MV-4-11 (cell line): ENCODE measurements at places on chromosomes 11 and 22.
A peak's percentile ranks its signal among the peaks of the same experiment; 100 is the strongest.

- peak; percentile 61 for DNase-seq
Measured at GRCh38 chr11:60145677-60146076, 37.2 kb downstream of the MS4A6A start.

DNA sequence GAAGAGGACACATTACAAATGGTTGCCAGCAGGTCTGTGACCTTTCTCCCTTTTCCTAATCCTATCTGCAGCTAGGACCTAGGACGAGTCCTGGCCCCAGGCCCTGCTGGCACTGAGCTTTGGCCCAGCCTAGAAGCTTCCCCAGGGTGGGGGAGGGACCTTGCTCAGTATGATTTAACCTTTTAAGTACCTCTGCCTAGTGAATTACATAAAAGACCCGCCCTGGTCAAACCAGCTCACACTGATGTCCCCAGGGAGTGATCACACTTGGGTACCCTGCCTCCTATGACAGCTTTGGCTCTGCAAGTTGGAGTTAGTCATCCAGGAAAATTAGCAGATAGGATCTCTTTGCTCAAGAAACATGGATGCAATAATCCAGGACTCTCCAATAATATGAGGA, 21.9 kb downstream of the ASCC2 start:
- no peak for DNase-seq

DNA sequence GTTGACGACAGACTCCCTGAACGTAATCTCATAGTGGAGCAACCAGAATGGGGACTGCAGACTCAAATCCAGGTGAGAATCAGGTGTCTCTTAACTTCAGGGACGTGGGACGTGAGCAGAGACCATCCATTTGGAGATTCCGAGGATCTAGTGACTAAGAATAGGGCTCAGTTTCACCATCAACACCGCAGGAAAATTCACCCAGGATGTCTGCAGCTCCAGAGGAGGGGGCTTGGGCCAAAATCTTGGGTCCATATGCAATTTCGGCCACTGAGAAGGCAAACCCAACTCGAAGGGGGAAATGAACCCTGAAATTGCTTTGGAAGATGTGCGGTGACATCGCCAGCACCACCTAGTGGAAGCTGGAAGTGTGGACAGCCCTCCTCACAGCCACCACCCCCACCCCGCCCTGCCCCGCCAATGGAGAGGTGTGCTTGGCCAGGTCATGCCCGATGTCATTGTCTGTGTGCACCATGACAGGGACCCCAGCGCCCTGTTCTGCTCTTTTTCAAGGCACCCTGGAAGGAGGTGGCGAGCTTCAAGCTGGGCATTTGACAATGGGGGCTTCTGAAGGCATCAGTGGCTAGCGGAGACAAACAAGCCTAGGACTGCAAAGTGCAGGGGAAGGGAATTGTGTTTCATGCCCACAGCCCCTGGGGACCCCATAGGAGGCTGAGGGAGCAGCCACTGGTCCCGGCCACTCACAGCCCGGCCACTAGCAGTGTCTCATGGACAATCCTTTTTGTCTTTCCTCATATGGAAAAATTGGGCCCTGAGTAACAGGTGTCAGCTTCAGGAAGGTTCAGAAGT, 24.8 kb downstream of the APOL1 start:
- peak; percentile 66 for DNase-seq

GRCh38 chr11:2300936-2301630, 635 bp downstream of the C11orf21 start:
- DNase-seq, result peak; percentile 37

DNA sequence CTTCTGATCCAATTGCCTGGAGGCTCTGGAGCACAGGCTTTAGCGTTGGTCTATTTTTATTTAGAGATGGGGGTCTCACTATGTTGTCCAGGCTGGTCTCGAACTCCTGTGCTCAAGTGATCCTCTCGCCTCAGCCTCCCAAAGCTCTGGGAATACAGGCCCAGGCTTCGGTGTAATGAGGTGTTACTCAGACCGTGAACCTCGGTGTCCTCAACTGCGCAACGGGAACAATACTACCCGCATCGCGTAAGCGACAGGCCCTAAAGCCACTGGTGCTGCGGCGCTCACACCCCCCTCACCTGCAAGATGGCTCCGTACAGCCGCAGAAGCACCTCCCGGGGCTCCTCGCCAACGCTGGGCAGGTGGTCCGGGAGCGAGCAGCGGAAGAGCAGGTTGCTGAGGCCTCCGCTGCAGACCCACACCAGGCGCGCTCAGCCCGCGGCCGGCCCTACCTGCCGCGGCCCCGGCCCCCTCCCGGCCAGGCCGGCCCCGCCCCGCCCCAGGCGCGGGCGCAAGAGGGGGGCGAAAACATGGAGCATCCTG, 628 bp downstream of the CHKB start:
- DNase-seq, result no peak

DNA sequence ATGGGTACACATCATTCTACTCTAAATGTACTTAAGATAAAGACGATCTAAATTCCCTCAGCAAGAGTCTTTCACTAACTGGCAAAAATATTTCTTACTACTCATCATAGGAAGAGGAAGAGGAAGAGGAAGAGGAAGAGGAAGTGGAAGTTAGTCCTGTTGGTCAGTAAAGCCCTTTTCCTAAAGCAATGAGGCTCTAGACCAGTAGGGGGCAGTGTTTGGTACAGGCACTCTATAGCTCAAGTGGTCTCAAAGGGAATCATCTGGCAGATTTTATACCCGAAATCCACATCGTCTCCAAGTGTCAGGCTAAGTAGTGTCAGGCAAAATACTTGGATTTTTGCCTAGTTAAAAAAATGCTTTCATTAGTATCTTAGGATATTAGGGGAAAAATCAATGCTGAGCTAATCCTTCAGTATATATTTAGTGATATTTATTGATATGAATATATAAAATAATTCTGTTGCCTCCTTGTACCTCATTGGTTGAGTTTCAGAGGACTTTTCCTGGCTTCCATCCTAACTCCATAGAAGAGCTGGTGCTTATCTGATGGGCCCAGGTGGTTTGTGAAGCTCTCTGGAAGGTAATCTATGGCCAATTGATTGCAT, 7.7 kb downstream of the BLID start:
- peak; percentile 38 for DNase-seq

DNA sequence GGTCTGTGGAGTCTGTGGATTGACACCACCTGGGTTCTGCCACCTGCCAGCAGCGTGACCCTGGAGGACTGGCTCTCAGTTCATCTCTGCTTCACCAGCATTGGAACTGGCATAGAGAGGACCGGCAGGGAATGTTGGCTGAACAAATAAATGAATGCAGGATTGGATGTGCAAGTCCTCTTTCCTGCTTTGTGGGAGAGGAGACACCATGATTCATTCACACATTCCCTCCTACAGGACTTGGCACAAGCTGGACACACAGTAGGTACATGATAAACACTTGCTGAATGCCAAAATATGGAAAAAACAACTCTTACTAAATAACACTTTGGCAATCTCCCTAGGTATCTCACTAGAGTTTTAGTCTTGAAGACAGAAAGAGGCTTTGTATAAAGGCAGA, 116.6 kb upstream of the NARS2 start:
- DNase-seq, result no peak

- DNase-seq, result no peak
Measured at GRCh38 chr11:100434821-100435641, 252.1 kb upstream of the ARHGAP42 start.

GRCh38 chr11:93196816-93197379, 893 bp downstream of the SLC36A4 start:
- no peak for DNase-seq

DNA sequence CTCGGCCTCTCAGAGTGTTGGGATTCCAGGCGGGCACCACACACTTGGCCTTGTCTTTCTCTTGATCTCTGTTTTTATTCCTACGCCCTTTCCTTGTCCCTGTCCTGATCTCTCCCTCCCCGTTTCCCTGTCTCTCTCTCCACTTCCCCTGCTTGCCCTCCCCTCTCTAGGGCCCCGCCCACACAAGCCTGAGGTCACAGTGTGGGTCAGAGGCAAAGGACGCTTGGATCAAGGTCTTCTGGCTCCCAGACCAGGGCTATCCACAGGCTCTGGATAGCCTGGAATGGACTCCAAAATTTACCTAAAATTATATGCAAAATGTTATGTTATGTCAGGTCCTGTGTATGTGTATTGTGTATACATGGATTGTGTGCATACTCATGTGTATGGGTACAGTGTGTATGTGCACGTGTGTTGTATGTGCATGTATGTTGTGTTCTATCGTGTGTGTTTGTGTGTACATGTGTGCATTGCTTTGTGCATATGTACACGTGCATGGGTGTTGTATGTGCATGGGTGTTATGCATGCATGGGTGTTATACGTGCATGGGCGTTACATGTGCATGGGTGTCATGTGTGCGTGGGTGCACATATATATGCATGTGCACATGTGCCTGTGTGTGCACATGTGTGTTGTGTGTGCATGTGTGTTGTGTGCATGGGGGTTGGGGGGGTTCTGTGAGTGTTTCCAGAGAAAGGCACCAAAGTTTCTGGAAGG, 38.3 kb downstream of the TP53I11 start:
- no peak for DNase-seq

DNA sequence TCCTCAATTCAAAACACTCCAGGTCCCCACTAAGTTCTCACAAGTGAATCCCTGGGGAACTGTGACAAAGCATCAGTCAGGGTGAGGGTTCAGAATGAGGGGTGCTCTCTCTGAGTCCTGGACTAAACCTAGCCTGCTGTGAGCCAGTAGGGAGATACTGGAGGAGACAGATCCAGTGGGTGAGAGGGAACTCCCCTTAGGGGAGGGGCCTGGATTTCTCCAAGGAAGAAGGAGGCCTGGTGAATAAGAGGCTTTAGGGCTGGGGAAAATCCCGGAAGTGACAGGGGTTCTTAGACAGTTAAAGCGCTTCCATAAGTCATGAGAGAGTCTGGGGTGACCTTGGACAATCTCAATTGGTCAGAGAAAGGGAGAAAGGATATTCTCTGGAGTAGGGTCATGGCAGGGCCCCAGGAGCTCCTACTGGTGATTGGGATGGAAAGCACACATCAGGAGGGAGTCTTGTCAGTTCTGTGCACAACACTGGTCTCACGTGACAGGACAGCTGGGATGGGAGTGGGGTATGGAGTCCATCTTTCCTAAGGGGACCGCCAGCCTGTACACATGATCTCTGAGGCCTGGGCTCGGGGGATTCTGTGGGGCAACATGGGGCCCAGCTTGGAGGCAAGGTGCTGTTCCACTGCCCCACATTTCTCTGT, 1.5 kb downstream of the TBC1D10A start:
- DNase-seq, result no peak

DNA sequence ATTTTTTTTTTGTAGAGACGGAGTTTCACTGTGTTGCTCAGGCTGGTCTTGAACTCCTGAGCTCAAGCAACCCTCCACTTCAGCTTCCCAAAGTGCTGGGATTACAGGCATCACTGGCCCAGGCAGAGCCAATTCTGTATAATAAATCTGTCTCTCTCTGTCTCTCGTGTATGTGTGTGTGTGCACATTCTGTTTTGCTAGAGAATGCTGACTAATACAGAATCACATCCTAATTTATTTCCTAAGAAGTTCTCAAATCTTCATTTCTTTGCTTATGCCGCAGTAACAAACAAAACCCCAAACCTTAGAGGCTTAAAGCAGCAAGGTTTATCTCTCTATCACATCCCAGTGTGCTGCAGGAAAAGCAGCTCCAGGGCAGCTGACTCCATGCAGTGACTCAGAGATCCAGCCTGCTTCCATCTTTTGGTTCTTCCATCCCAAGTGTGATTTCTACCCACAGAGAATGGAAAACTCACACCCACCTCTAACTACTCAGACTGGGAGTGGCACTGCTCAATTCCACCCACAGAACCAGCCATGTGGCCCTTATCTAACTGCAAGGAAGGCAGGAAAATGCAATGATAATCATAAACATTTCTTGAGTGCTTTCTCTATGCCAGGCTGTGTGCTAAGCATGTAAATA, 35.1 kb upstream of the LRRC10B start:
- DNase-seq, result no peak

DNA sequence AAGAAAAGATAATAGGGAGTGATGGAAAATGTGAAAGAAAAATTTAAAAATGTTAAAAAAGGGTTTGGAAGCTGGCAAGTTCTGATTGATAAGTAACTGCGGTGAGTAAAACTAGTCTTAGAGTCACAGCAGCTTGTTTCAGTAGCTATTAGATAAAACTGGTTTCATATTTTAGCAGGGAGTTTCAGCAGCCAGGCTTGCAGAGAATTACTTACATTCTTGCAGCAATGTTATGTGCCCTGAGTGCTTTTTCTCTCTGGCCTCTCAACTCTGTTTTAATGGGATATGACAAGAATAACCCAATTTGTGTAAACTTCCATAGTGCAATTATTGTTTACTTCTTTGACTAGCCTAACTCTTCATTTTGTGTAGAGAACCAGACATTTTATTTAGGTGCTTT, 33.6 kb downstream of the PPME1 start:
- no peak for DNase-seq

- DNase-seq, result no peak
Measured at GRCh38 chr11:28743061-28743550, 634.9 kb downstream of the METTL15 start.

DNA sequence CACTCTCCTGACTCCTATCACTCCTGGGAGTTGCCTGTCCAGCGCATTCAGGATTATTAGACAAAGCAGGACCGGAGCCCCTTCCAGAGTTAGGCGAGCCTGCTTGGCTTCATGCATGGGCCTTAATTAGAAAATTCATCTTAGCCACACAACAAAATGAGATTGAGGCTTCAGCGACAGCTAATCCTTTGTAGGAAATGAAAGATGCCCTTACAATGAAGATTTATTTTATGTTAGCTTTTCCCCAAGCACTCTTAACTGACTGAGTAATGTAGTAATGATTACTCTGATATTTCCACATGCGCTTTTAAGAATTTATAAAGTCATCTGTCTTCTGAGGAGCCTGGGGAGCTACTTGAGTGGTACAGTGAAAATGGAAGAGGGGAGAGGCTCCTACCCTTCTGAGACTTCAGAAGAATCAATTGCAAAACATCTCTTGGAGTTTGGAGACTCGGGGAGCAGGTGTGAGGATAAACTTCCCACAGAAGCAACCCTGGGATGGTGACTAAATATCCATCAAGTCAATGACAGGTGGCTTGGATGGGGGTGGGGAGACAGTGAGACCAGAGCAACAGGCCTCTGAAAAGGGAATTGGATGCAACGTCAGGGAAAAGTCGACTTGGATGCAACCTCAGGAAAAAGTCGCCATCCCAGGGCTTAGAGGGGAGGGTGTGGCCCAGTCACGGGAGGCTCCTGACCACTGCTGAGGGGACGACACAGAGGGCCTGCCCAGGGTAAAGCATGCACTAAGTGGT, 434.5 kb upstream of the B3GAT1 start:
- DNase-seq, result no peak
